ENCODE measurements at places on chromosomes 12 and 14.

DNA sequence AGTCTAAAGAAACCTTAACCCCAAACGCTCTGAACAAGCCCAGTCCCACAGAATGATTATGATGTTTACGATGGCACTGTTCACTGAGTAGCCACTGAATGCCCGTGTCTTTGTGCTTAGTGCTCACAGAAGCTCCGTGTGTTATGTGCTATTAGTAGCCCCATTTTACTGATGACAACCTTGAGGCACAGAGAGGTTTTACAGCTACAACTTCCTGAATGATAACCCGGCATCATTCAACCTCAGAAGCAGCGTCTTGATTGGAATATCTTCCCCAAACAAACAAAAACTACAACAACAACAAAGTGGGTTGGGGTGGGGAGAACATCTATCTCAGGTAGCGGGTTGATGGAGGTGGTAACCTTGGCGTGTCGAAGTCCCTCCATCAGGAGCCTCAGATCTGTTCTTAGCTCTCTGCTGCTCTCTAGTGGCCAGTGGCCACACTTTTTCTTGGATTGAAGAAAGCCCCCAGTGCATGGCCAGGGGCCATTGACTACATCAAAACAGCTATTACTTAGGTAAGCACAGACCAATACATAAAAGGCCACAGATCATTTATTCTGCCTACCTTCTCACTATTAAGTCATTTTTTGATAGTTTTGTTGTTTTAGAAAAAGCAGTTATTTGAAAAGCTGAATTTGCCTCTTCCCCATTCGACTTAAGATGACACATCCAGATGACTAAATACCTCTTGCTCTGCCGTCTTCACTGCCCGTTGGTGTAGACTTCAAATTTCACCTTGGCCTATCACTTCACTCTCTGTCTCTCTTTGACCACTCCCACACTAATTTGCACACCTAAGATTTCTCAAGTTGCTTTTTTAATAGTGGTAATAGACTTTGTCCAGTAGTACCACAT is 376.9 kb downstream of the GALC start:
- DNase-seq: no peak

DNA sequence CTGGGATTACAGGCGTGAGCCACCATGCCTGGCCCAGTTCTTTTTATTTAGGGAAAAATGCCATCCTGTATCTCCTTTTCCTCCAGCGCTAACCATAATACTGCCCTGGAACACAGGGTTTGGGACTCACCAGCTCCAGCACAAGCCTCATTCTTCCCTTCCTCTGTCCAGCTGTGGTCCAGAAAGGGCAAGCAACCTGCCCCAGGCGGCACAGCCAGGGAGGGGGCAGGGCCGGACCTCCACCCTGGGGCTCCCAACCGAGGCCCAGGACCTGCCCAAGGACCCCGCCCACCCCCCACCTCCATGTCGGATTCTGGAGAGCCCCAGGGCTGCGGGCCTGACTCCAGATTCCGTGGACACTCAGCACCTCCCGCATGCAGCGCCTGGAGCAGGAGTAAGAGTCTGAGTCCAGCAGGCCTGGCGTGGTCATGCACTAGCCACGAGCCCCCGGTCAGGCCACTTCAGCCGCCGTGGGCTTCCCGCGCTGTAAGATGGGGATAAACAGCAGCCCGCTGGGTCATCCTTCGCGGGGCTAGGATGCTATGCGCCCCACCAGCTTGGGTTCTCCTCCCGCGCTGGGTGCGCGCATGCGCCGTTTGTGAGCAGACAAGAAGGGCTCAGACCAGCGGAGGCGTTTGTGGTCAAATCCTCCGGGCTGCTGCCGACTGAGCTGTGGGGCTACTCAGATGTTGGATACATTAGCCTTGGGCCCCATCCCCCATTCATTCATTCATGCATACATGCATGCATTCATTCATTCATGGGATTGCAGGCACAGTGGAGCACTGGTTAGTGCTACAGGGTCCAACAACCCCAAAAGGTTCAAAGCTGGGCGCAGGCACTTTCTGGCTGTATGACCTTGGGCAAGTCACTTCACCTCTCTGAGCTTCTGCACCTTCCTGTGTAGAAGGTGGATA is 16.3 kb downstream of the TMEM119 start:
- DNase-seq: no peak

- no peak for DNase-seq
Measured at GRCh38 chr14:69049675-69050074, 70.6 kb upstream of the ACTN1 start.

DNA sequence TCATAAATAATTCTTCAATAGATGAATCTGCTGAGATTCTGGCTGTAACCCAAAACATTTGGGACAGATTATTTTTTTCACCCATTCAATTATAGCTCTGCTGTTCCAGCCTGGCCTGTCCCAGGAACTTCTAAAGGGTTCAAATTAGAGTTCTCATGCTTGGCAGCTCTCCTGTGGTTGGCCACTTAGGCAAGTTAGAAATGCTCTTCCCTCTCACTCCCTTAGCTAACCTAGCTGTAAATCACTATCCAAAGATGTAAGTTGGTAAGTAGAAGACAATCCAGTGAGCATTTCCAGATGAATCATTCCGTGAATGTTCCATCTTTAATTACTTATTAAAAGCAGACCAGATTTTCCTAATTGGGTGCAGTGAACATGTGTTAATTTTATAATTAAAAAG is 760.4 kb upstream of the TBX3 start:
- DNase-seq: no peak

DNA sequence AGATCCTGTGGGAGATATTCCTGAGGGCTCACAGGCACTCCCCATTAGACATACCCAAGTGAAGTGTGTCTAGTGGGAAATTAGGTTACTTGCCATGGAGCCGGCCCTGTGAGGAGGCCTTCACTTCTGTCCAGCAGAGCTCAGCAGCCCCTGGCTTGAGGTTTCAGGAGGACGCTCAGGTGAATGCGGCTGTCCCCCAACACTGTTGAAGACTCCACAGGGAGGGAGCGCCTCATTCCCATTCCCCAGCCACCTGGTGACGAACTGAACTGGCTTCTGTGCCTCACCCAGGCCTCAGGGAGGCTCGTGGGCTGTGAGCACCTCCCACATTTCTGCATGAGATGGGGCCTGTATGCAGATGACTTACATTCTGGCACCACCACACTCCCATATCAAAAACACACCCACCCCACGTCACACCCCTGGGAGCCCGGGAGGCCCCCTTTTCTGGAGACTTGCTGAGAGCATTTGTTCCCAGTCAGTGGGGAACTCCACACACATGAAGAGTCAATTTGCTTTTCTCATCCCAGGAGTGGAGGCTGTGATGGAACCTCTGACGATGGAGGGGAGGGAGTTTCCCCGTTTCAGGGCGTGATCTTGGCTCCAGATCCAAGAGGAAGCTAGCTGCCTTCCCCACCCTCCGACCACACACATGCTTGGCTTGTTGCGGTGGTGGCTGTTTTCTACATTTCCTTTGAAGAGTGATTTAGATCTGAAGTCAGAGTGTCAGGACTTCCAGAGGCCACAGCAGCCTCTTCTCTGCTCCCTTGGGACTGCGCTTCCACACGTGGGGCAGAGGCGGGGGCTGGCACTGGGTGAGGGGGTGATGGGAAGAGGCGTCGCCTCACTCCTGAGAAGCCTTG is 120.7 kb downstream of the ADGRD1 start:
- DNase-seq: no peak

DNA sequence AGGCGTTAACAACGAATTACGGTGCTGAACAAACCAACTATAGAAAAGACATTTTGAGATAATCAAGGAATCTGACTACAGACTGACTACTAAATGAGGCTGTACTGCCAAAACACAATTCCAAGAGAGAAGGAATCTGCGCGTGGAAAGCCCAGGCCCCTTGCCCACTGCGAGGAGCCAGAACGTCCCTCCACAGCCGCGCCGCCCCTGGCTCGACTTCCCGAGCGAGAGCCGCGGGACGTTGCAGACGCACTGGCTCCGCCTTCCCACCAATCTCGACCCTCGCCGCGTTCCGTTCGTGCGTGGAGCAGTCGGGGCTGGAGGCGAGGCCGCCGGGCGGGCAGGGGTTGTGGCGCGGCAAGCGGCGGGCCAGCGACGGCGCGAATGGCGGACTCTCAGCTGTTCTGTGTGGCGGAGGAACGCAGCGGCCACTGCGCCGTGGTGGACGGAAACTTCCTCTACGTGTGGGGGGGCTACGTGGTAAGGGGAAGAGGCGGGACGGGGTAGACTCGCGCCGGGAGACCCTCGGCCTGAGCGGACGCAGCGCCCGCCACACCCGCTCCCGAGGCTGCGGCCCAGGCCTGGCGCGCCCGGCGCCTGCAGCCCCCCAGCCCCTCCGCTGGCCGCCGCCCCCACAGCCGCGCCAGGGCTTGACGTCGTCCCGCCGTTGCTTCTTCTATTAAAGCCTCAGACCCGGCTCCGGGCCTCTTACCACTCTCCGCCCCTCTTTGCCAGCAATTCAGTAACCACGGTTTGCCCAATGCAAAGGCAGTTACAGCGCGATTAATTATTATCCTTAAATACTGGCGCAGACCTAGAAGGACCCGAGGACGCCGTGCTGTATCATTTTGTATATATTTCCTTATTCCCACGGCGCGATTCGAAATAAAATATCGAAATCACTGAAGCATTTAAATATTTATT is at the start of gene KLHDC1:
KLHDC1 (plus strand) TSS at position 310 of the 924 bp plus-strand sequence; CDS start at position 385, 75 bp downstream.
- DNase-seq: peak; percentile 45

Measured in stimulated activated CD4-positive, alpha-beta T cell treated with anti-CD3 and anti-CD28 coated beads, Interleukin-1b, Interleukin-23, amount 100 ng/mL, for 1 hour (primary cell).